T-cell (primary cell): ENCODE measurements at places on chromosomes 6 and 20.

GRCh38 chr6:132131758-132132157, 180.6 kb upstream of the CCN2 start:
- DNase-seq, result no peak

DNA sequence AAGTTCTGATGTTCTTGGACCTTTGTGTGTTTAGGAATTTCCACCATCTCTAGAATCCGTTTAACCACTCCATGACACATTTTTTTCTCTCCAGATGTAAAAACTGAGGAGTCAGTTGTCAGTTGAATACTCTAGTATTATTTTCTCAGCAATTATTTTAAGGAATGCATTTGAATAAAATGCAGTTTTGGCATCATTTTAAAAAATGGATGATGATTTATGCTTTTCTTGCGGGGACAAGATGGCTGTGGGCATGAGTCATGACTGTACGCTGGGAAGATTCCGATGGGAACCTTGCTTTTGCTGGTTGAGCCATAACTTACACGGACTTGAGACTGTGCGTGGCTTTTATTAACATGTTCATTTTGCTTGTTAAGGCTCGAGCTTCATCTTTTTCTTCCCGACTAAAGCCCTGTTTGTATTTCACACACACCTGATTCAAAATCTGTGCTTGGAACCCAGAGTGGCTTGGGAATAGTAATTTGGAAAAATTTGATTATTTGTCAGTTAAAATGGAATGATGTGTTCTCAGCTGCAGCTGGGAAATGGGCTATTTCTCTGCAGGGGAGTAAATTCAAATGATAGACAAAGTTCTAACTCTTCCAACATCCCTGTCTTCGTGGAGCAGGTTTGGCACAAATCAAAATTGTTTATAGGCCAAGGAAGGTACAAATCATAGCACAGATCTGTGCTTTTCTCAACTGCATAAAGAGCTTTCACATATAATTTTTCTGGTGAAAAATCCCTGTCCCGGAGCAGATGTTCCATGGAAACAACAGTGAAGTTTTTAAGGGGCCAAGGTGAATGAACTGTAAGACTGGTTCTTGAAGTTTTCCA, 470.5 kb upstream of the JAG1 start:
- DNase-seq, result no peak

GRCh38 chr20:8291873-8292272, 159.8 kb downstream of the PLCB1 start:
- no peak for DNase-seq

- no peak for DNase-seq
Measured at GRCh38 chr20:63843222-63843621, 12.2 kb upstream of the ZBTB46 start.

DNA sequence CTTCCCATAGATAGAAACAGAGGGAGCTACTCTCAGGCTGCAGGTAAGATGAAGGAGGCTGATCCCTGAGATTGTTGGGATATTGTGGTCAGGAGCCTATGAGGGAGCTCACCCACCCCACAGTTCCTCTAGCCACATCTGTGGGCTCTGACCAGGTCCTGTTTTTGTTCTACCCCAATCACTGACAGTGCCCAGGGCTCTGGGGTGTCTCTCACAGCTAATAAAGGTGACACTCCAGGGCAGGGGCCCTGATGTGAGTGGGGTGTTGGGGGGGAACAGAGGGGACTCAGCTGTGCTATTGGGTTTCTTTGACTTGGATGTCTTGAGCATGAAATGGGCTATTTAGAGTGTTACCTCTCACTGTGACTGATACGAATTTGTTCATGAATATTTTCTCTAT, 2.8 kb downstream of the HLA-F start:
- peak; percentile 13 for DNase-seq

- DNase-seq, result no peak
Measured at GRCh38 chr20:32387252-32387651, 29.1 kb downstream of the ASXL1 start.

- peak; percentile 65 for DNase-seq
Measured at GRCh38 chr6:2875359-2876191, 27.5 kb downstream of the SERPINB9 start.

DNA sequence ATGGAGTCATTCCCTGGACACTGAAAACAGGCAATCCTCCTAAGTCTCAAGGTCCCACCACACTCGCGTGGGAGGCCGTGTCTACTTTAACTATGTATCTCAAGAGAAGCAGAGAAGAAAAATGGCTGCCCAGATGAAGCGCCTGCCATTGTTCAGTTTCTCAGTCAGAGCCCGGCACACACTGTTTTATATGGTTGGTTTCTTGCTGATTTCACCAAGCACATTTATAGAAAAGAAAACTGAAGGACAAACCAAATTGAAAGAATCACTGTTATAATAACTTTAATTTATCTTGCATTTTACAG, 22.9 kb downstream of the EIF2S2 start:
- DNase-seq, result no peak

- no peak for DNase-seq
Measured at GRCh38 chr6:114651611-114652010, 308.8 kb upstream of the HS3ST5 start.

GRCh38 chr6:125469915-125470314, 168.1 kb upstream of the HDDC2 start:
- no peak for DNase-seq

- no peak for DNase-seq
Measured at GRCh38 chr6:111566873-111567517, 38.7 kb downstream of the TRAF3IP2 start.

DNA sequence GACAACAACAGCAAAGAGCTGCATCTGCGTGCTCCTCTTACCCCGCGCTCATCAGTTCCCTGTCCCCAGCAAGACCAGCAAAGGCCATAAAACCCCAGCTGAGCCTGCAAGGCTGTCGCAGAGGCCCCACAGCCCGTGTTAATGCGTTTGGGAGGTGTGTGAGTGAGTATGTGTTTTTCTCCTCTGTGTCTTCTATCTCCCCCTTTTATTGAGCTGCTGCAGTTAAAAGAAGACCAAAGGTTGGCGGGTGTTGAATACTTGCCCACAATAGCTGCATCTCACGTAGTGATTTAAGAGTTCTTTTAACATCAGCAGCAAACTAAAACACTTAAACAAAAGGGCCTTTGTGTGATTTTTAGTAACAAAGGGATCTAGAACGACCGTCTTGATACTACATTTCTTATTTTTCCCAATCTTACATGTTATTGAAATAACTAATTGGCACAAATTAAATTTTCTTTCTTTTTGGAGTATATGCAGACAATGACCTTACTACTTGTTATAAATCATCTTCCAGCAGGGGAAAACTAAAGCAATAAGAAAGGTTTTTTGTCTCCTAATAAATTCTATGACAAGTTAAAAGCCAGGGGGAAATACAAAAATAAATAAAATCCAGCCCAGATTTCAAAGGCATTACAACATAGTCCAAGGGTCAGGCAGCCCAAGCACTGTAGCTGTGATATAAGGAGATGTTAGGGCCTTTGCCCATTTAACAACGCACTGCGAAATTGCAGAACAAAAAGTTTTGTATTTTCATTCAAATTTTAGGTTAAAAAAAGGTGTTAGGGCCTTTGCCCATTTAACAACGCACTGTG, 27.2 kb upstream of the CNKSR3 start:
- no peak for DNase-seq

GRCh38 chr6:123764722-123765121, 38.9 kb upstream of the NKAIN2 start:
- DNase-seq, result no peak
